GM20000 (cell line): ENCODE measurements at places on chromosomes 2 and 18.

- DNase-seq, result peak; percentile 83
Measured at GRCh38 chr18:11947214-11948191, 33.8 kb upstream of the IMPA2 start.

- DNase-seq, result no peak
Measured at GRCh38 chr2:219782737-219783348, 155.4 kb downstream of the SLC4A3 start.

DNA sequence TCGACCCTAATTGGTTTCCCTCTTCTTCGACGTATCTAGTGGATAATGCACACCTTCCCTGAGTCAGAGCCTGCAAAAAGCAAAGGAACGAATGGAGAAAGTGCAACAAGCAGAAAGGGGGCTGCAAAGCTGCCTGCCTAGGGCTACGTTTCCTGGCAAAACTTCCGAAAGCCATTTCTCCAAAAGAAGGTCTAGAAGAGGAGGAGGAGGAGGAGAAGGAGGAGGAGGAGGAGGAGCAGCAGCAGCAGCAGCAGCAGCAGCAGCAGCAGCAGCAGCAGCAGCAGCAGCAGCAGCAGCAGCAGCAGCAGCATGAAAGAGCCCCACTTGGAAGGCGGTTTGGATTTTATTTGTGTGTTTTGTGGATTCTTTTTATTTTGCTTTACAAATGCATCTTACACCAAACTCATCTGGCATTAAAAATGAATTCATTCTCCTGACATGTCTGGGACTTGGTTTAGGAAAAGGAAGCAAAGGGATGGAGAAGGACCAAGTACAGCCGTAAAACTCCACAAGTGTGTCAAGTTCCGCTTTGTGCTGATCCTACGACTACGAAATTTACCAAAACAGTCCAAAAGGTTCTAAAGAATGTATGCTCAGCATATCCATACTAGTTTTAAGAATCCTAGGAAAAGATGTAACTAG lies 2.0 kb downstream of the TCF4 start:
- DNase-seq, result no peak

DNA sequence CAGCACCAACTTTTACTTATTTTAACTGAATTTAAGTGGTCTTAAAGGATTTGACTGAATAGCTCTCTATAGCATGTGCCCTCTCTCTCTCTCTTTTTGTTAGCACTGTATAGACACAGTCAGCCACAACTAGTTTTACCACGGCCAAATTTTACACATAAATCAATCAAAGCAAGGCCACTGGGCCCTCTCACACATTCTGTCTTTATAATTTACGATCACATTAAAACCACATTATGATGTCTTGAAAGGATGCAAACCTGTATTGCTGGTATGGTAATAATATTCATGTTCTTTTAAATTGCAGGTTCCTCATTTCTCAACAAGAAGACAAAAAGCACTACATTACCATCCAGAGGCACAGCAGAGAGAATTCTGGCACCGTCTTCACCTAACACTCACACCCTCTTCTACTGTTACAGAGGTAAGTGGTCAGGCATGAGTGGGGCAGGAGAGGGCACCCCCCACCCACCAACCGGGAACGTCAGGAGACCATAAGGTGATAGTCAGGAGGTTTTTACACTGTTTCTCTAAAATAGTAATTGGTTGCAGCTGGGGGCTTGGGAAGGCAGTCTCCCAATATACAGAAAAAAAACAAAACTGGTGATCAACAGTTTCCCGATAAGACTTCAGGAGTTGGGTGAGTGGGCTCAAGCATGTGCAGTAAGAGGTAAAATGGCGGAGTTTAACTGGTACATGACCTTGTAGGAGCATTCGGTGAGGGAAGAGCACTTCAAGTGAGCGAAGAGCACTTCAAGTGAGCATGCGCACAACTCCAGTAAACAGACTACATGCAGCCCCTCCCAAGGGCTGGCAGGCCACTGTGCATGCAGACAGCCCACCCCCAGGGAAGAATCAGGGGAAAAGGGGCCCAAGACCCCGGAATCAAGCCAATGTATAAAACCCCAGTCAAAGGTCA lies 296.7 kb downstream of the PIEZO2 start:
- no peak for DNase-seq

DNA sequence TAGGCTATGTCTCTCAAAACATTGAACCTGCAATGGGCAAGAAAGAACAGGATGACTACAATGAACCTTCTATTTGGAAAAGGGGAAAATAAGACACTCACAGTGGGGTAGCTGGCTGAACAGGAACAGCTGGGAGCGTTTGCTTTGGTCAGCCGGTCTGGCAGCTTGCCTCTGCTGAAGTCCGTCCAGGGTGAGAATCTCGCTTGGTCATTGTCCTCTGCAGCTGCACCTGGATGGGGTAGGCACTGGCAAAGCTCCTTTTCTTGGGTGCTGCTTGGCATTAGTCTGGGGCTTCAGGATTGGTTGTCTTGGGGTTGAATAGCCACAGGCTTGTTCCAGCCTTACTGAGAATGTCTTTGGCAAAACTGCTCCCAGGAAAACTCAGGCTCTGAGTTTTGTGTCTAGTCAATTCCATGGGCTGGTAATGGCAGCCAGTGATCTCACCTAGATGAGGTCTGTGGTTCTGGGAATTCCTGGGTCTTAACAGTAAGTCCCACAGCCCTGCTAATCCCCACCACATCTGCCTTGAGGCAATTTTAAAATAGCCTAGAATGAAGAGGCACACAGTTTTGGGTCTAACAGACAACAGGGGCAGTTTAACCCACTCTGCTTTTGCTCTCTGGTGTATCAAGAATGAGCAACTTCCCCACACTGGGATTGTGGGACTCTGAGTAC lies 13.4 kb downstream of the NEDD4L start:
- DNase-seq, result no peak

DNA sequence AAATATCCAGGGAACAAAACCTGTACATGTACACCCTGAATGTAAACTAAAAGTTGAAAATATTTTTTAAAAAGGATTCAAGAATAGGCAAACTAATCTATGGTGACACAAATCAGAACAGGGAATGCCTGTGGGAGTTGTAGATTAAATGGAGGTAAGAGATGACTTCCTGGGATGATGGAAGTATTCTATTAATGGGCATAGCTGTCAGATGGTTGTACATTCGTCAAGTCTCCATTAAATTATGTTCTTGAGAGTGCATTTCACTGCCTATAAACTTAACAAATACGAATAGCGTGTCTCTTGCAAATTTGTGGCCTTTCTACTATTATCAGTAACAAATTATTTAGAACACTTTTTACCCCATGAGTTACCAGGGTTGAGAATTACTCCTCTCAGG lies 207.0 kb downstream of the HNMT start:
- DNase-seq, result no peak

GRCh38 chr2:102082571-102083392 lies 59.8 kb upstream of the IL1R1 start:
- DNase-seq, result peak; percentile 58

GRCh38 chr2:84805250-84805958 lies 75.5 kb downstream of the TRABD2A start:
- no peak for DNase-seq
